ENCODE measurements at places on chromosomes 12 and 14.

DNA sequence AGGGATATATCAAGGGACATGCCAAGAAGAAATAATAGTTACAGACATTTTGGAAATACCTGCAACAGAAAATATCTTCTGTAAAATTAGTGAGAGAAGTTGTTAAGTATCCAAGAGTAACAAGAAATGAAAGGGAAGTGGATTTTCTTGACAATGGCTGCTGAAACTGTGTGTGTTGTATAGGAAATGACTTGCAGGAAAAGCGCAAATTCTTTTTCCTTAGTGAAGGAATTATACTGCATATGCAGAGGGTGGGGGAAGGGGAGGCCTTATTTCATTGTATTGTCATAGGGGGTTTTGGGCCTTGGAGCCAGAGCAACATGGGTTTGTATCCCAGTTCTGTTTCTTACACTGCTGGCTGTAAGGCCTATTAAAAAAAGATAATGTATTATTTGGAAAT, 84.4 kb upstream of the DDHD1 start:
- DNase-seq: no peak

DNA sequence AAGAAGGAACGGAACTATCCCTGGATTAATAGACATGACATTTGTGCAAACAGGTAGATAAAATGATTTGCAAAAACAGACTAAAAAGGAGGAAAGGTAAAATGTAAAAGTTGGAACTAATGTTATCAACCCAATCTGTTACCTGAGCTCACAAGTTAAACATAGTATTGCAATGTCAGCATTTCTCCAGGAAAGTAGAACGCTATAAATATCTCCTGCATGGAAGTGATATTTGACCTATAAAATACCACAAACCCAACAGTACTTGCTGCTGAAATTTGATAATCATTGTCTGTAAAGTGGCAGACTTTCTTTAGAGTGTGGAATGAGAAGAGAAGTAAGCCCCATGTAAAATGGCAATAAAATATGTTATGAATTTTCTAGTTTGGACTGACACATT, 1435.7 kb downstream of the LRFN5 start:
- no peak for DNase-seq

DNA sequence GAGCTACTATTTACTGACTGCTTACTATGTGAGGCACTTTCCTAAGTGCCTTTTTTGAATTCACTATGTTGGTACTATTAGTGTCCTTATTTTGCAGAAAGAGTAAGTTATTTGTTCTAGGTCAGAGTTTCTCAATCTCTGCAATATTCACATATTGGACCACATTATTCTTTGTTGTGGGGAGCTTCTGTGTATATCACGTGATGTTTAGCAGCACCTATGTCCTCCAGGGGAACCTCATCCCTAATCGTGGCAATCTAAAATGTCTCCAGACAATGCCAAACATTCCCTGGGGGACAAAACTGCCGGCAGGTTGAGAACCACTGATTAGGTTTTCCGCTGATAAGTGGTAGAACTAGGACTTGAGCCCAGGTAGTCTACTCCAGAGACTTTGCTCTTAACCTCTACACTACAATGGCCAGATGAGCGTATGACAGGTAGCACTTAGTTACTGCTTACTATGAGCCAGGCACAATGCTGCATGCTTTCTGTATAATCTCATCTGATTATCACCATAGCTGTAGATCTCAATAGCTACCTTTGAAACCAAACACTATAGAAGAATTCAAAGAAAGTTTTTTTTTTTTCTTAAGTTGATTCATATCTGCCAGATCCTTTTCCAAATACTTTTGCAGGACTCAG, 38.9 kb downstream of the NELL2 start:
- no peak for DNase-seq

DNA sequence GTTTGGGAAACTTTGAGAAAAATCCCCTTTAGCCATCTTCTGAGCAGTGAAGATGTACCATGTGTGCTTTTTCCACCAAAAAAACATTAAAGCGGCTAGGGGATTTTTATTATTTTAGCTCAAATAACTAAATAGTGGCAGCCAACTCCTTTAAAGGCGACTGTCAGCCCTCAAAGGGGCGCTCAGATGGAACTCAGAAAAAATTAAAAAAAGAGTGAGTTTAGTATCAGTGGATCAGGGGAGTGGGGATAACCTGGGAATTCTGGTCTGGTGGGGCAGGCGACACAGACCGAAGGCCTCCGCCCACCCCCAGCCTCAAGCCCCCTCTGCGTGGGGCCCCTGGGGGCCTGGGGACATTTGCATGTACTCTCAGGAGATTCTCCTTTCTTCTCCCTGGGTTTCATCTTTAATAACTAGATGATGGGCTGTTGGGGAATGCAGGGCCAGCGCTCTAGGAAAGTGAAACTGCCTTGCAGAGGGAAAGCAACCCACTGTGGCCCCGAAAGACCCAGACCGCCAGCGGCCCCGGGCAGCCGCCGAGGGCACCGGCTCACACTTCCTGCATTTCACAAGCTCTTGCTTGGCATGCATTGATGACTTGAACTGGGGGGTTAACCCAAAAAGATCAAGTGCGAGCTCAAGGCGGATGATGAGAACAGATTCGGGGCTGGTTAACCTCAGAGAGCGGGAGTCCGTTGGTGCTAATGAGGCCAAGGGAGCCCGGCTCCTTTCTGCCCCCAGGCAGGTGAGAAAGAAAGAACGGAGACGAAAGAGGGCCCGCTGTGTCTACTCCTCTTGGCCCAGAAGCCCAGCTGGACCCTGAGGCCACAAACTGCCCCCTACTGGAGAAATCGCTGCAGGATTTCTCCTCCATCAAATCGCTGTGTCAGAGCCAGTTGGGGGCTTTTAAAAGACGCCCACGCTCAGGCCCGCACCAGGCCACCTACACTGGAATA, 7.3 kb upstream of the BATF start:
- DNase-seq: peak; percentile 61

DNA sequence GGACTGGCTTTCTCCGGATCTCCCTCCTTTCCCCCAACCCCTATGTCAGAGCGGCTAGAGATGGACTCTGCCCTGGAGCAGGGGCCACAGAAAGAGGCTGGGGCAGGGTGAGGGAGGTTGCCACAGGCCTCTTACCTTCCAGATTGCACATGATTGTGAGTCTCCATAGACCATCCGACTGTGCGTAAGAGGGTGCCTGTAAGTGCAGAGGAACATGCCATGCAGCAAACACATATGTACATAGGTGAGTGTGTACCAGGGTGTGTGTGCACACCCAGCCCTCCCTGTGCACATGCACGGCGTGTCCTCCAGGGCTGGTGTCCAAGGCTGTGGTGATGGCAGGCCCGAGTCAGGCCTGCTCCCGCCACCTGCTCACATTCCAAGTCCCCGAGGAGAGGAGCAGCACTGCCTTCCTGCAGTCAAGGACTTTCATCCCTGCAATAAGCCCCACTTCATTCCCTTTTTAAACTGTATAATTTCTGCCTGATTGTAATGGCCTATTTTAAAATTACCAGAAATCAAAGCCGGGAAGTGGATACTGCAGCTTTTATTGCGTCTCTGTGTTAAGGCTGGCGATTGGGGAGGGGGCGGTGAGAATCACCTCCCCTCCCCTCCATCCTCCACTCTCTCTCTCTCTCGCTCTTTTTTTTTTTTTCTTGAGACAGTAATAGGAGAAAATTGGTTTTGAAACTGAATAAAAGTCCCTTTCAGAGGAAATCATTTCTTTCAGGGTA, 28.5 kb downstream of the FAM222A start:
- DNase-seq: no peak

DNA sequence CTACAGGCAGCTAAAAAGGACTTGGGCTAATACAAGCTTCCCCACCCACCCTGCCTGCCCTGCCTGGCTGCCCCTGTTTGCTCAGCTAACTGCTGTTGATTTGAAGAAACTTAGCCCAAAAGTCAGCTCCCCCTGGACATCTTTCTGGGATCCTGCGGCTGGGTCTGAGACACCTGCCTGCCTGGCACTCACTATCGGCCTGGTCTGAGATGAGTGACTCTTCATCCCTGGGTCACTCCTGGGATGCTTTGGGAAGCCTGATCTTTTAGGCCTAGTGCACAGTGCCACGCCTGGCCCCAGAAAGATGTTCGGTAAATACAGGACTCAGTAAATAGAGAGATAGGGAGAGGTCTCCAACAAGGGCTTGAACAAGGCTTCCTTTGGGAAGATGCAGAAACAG, 211.3 kb upstream of the DIO3 start:
- DNase-seq: no peak

DNA sequence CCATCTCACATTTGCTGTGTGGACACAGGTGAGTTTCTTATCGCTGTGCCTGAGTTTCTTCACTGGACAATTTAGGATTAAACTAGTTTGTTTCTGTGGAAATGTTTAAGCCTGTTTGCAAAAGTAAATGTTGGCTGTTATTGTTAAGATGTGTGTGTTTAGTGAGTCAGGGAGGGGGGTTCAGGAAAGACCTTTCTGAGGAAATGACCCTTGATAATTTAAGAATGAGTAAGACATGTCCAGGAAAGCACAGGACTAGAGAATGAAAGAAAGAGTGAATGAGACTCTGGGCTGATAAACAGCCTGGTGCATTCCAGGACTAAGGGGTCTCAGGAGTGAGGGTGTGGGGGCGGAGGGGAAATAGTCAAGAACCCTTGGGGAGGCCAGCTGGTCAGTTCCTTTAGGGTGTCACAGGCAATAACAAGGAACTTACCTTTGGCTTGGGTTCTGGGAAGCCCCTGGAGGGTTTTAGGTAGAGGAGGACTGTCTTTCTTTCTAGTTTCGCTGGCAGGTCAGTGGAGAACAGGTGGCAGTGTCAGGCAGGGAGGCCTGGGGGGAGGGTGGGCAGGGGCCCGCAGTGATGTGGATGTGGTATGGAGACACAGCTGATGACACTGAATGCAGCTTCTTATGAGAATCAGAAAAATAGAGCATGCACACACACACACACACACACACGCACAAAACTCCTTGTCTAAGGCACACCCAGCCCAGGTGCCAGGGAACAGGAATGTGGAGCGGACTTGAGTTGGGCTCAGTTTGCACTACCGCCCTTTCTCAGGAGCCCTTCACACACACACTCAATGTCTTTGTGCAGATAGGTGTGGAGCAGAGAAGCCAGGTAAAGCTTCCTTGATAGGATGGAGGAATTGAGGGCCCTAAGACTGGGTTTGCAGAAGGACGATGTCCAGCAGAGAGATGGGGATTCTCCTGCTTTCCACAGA, 1005.5 kb downstream of the VRK1 start:
- DNase-seq: no peak

DNA sequence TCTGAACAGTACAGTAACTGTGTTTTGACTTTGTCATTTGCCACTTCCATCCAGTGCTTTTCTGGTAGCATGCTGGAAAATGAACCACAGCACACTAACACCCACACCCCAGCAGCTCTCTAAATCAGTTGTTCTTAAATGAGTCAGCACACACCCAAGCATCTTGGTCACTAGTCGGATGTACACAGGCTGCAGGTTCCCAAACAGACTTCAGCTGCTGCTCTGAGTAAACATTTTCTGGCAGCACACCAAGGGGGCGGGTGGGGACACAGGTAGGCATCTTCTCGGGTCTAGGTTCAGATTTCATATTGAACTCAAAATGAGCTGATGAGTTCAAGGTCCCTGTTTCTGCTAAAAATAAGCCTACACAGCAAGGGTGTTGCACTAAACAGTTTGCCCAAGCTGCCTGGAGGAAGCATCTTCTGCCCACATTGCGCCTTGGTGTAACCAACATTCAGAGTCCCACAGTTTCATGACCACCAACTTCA, 39.8 kb downstream of the IFNG start:
- DNase-seq: peak; percentile 22

- DNase-seq: no peak
Measured at GRCh38 chr12:41699658-41700057, 445.0 kb downstream of the GXYLT1 start.

GRCh38 chr12:106871477-106871876, 84.2 kb upstream of the TMEM263 start:
- no peak for DNase-seq

DNA sequence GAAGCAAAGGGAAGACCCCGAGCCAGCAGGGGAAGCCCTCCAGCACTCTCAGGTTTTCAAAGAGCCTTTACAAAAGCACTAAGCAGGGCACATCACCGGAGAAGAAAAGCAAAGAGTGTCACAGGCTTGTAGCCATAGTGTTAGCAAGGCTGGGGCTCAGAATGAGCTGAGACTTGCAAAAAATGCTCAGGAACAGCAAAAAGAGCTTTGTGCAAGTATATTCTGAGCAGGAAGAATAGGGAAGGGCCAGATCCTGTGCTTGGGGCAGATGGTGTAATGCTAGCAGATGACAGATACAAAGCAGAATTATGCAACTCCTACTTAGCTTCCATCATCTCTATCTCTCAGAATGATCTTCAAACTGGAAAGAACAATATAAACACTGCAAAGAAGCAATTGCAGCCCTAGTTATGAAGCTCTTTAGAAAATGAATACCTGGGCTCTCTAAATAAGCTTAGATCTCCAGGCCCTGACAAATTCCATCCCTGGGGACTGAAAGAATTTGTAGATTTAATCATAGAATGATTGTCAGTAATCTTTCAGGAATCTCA, 23.7 kb upstream of the PARP11 start:
- DNase-seq: no peak

GRCh38 chr14:95545515-95546168, 10.8 kb downstream of the GLRX5 start:
- DNase-seq: no peak

GRCh38 chr12:111362687-111363475, 6.0 kb downstream of the PHETA1 start:
- no peak for DNase-seq

DNA sequence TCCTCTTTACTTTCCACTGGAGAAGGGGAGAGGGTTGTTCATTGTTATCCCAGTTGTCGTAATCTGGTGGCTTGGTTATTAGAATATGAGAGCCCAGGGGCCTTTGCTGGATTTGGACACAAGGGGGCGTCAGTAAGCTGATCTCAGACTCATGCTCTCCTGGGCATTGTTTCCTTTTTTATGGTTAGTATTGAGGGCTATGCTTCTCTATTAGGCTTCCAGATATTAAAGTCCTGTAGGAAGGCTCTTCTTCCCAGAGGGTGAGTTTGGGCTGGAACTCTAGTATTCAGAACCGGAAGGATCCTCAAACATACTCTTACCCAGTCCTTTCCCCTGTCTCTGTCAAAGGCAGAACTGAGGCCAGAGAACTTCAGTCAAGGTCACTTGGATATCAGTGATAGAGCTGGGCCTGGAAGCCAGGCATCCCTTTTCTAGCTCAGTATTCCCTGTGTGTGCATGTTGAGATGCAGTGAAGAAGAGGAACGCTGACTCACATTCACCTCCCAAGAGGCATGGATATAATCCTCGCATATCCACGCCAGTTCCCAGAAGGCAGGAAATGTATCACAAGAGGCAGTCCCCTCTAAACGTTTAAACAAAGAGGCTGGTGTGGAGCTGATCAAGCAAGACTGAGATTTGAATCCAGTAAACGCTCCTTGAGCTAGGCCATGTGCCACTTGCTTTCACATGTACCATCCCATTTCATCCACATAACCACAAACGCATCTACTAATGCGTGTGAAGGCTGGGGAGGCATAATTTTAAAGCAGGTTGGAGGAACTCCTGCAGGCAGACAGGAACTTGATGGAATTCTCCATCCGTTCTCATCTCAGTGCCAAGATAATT, 41.6 kb downstream of the UBE3B start:
- DNase-seq: peak; percentile 29

GRCh38 chr14:51844081-51844881, 16.1 kb upstream of the GNG2 start:
- DNase-seq: peak; percentile 62

GRCh38 chr12:98229540-98229924, 285.9 kb upstream of the TMPO start:
- DNase-seq: no peak

- no peak for DNase-seq
Measured at GRCh38 chr14:28651148-28651547, 115.4 kb upstream of the FOXG1 start.

GRCh38 chr12:76462668-76463224, 96.8 kb downstream of the OSBPL8 start:
- DNase-seq: no peak

- DNase-seq: no peak
Measured at GRCh38 chr14:62213516-62213915, 451.3 kb downstream of the SNAPC1 start.

Measured in CD4-positive, alpha-beta T cell treated with Interferon alpha-2 for 1 hour (primary cell).